ENCODE measurements at places on chromosomes 13 and 19. TPM values are rescaled to one million over a fixed set of nuclear protein-coding genes. Genes with fewer than 3 reads are reported as not detected.

The DMKN gene
- total RNA-seq: 2.3 TPM

The DEDD2 gene
- total RNA-seq: 82.8 TPM

The DKKL1 gene
- not detected for total RNA-seq

DNA sequence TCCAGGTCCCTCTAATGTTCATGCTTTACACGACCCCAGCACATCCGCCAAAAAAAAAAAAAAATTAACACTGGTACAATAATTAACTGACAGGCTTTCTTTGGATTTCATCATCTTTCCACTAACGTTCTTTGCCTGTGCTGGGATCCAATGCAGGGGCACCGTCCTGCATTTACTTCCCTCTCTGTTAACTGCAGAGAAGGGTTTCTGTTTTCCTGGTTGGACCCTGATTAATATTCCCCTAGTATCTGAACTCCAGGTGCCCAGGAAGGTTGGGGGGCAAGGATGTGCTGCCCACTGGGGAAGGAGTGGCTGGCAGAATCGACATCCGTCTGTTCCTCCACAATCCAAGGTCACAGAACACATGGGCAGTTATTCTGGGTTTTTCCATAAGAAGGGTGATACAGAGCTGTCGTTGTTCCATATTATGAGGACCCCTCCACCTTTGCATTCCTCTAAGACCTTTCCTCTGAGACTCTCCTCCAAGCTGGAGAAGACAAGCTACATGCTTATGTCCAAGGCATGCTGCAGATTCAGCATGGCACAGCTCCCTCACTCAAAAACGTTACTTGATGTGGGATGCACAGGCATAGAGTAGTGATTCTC is 4.5 kb upstream of the LAIR1 start:
- DNase-seq: no peak

The KLF1 gene
- 0.38 TPM for total RNA-seq

GRCh38 chr13:113374511-113375175 is 10.7 kb upstream of the GRTP1 start:
- DNase-seq: no peak

DNA sequence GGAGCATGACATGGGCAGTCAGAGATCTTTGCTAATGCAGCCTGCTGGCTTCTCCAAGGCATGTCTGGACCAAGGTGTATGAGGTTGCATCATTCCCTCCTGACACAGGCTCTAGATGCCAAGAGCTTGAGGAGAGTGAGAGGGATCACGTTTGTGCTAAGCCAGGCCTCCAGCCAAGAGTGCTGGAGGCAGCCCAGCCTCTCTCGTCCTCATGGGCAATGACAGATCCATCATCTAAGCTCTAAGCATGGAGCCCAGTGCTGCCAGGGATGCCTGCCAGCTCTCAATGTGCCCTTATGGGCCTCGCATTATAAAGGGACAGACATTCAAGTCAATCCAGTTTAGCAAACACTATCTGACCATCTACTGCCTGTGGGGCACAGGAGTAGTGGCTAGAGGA is 136.3 kb upstream of the VSTM2B start:
- DNase-seq: no peak

DNA sequence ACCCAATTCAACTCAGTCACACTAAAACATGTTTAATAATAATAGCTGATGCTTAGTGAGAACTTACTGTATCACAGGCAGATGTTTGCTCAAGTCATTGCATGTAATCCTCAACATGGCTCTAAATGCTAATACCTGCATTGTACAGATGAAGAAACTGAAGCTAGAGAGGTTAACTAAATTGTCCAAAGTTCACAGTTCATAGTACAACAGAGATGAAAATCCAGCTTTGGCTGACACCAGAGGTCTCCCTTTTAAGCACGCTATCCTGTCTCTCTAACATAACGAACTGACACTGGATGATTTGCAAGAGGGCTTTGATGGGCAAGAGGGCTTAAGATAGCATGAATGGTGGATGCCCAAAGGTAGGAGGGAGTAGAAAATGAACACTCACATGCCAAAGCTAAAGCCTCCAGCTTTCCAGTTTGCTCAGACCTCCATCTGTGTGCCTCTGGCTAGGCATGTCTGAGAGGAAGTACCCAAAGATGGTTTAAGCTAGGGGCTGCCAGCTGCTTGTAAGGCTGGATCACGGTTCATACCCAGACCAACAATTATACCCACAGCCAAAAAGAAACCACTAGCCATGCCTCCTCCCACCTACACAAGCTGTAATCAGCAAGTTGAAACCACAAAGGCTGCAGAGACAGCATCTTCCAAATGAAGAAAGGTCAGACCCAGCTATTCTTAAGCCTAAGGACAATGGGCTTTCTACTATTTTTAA is 196.9 kb upstream of the UBL3 start:
- DNase-seq: no peak

The ACP5 gene
- 29.8 TPM for total RNA-seq

DNA sequence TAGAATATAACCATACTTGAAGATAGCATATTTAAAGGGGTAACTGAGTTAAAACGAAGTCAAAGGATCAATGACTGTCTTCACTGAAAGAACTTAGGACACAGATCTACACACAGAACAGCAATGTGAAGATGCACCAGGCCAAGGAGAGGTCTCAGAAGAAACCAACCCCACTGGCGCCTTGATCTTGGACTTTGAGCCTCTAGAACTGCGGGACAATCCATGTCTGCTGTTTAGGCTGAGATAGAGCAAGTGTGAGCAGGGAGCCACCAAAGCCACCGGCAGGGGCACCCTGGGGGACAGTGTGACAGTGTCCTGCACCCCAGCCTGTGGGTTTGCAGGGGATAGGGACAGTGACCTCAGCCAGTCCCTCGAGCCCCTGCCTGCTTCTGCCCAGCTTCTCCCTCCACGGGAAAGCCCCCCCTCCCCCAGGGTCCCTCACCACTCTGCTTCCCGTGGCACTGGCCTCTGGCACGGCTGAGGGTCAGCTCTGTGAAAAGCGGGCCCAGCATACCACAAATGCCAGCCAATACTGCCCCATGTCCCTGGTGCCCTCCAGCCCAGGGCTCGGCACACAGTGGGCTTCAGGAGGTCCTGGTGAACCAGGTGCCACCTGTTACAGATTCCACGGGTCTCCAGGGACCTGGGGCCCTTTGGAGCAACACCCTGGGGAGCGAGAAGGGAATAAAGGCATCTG is 40.8 kb downstream of the KLF2 start:
- no peak for DNase-seq

GRCh38 chr13:20126541-20127261 is 34.2 kb downstream of the GJA3 start:
- no peak for DNase-seq

DNA sequence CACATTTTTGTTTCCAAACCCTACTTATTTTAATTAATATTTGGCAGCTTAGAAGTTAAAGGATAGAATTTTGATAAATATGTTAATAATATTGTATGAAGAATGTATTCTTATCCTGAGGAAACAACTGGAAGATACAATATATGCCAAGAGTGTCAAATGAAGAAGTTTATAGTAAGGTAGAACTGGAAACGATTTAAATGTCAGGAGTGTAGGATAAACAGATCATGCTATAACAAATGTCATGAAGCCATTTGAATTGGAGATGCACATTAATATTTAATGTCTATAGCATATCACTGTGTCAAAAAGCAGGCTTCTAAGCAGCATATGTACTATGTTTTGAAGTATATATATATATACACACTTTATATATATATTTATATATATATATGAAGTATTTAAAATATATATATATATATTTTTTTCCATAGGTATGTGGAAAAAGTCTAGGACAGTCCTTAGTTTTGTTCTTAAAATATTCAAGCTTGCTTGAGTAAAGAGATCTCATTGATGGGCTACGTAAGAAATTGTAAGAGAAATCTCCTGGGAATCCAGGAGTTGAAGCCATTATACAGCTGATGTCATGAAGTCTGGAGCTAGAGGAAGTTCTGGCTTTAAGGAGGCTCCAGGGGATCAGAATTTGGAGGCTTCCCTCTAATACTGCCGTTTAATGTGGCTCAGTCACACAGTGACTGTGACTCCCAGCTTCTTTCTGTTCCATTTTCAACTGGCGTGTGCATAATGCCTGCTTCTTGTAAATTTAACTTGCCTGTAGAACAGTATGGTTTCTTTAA is 79.9 kb upstream of the MYCBP2 start:
- no peak for DNase-seq

DNA sequence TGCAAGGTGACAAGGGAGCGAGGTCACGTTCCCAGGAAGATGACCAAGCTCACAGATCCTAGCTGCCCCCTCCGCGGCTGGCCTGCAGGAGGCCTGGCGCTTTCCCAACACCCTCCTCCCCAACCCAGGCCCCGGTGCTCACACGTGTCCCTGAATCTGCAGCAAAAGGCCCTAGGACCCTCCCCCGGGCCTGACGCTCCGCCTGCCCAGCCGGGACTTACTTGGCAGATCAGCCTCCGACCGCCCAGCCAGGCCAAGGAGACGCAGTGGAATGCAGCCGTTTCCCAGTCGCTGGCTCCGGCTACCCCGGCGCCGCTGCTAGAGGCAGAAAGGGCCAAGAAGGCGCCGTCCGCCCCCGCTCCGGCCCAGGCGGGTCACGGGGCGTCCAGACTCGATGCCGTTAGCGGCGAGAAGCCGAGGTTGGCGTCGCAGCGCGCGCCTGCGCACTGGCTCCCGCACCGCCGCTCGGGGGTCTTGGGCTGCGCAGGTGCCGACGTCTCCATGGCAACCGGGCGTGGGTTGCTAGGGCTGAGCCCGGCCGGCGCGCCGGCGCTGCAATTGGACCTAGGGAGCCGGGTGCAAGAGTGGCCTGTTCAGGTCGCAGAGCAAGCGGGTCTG is at the start of gene PNMA8A:
Gene PNMA8A, minus strand, starts transcription at position 448 of the 618 bp plus-strand sequence. CDS start 528 bp downstream, outside the sequence.
- no peak for DNase-seq

The PGLYRP1 gene
- total RNA-seq: not detected

The PTBP1 gene
- total RNA-seq: 309 TPM

The KLK14 gene
- total RNA-seq: 0.42 TPM

The KLHL1 gene
- total RNA-seq: not detected

The KLK6 gene
- not detected for total RNA-seq

- DNase-seq: no peak
These were observed 1.1 kb downstream of the MAB21L1 start for GRCh38 chr13:35475212-35475959.

DNA sequence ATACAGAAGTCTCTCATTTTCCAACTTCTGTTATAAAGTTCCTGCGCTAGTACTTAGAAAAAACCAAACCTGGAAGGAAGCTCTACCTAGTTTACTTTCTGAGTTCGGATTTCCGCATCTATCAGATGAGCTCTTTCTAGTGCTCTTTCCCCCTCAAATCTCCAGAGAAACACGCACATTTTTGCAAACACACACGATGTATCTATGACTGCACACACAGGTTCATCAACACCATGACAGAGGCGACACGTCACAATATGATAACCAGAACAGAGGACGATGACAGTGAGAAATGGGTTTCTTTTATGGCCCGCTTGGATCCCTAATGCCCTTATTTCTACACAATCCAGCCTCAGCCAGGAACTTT is 629 bp upstream of the LRRC63 start:
- no peak for DNase-seq

DNA sequence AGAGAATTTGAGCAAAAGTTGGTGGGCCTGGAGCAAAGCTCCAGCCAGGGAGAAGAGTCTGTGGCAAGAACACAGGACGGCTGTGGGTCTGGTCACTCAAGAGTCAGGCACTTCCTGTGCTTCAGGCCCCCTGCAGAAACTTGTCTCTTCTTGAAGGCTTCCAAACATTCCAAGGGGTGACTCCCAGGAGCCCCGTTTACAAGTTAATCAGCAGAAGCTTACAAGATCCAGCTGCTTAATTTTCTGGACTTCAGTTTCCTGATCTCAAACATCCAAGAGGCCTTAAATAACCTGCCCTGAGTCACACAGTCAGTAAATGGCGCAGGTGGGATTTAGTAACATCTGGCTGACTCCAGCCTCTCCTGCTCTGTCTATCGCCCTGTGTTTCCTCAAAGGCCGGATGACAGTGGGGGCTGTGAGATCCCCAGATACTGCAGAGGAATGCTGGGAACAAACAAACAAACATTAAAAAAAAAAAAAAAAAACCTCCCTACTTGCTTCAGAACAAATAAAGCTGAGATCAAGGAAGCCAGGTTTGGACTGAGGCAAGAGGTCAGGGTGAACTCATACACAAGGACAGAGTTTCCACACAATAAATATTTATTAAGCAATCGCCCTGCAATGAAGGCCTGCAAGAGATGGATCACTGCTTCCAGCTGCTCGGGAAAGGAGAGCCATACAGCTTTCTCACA is 175.4 kb upstream of the RFC3 start:
- DNase-seq: no peak
